ENCODE measurements at places on chromosomes 2 and 18. TPM values are rescaled to one million over a fixed set of nuclear protein-coding genes. Genes with fewer than 3 reads are reported as not detected.

GRCh38 chr2:218354850-218355443, 1.7 kb upstream of the CATIP start:
- peak overlapping the region; percentile 18 for H3K27ac ChIP-seq
- DNase-seq = peak; percentile 34
- H3K27me3 ChIP-seq = no peaks in the 10 kb centered on the region
- H3K4me3 ChIP-seq = no peak overlapping the region
- no peaks in the 10 kb centered on the region for H3K36me3 ChIP-seq

- no peak overlapping the region for H3K4me3 ChIP-seq
- no peaks in the 10 kb centered on the region for H3K36me3 ChIP-seq
- no peaks in the 10 kb centered on the region for H3K27me3 ChIP-seq
- H3K27ac ChIP-seq = no peak overlapping the region
Observed at GRCh38 chr2:200330351-200331060, 24.0 kb downstream of the SPATS2L start.

GRCh38 chr2:69509750-69510140, 72.5 kb upstream of the NFU1 start:
- H3K36me3 ChIP-seq = peaks cover 100% of the 10 kb centered on the region
- H3K4me3 ChIP-seq = no peak overlapping the region
- no peak for DNase-seq

DNA sequence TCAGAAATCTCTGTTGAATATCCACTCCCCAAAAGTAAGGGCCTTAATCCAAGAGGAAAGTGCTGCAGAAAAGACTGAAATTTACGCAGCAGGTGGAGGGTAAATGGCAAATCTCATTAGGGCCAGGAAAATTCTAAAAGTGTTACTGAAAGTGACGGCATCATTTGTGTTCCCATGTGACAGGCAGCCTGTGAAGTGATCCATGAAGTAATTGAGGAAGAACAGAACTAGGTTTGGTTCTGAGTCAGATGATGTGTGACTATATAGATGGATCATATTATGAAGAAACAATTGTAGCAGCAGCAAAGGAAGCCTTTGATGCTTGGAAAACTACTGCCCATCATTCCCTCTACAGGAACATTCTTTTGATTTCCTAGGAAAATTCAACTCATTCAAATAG, 401.2 kb downstream of the TGIF1 start:
- no peak for DNase-seq
- no peaks in the 10 kb centered on the region for H3K4me1 ChIP-seq
- no peaks in the 10 kb centered on the region for H3K27me3 ChIP-seq
- no peaks in the 10 kb centered on the region for H3K36me3 ChIP-seq

- H3K4me1 ChIP-seq = no peaks in the 10 kb centered on the region
- no peaks in the 10 kb centered on the region for H3K27me3 ChIP-seq
- H3K27ac ChIP-seq = no peak overlapping the region
- H3K4me3 ChIP-seq = no peak overlapping the region
Observed at GRCh38 chr2:133413863-133414262, 154.4 kb downstream of the NCKAP5 start.

DNA sequence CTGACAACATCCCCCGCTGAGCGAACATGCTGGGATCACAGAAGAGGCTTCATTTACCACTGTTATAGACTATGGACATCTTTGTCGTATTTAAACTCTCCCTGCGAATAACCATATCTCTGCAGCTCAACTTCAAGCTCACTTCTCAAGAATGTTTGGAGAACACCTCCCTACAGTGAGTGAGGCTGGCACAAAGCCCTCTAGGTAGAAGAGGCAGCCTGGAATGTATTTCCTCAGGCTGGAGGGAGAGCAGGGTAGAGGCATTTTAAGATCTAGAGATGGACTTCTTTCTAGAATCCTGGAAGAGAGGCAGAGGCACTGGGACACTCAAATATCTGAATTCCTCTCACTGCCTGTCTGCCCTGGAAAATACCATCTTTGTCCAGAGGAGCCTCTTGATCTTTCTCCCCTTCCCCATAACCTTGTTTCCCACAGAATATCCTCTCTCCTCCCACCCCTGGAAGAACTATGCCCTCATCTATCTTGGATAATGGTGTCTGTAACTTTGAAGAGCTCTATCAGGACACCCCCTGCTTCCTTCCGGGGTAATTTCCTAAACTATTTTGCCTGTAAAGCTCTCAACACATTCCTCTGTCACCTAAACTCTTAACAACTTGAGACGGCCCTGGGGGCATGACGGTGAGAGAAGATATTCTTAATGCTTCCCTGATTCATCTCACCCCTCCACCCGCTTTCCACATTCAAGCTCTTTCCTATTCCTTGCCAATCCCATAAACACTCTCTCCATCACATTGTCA, 2.4 kb upstream of the ANTXR1 start:
- H3K27me3 ChIP-seq = peaks cover 19% of the 10 kb centered on the region
- DNase-seq = no peak
- peaks cover 27% of the 10 kb centered on the region for H3K4me1 ChIP-seq
- no peak overlapping the region for H3K4me3 ChIP-seq

GRCh38 chr2:120118018-120118417, 105.1 kb downstream of the EPB41L5 start:
- H3K36me3 ChIP-seq = no peaks in the 10 kb centered on the region
- H3K27me3 ChIP-seq = no peaks in the 10 kb centered on the region
- no peaks in the 10 kb centered on the region for H3K4me1 ChIP-seq

GRCh38 chr2:149507974-149508373, 79.6 kb downstream of the MMADHC start:
- no peaks in the 10 kb centered on the region for H3K27me3 ChIP-seq
- H3K27ac ChIP-seq = no peak overlapping the region

The DSG1 gene
- total RNA-seq = not detected

DNA sequence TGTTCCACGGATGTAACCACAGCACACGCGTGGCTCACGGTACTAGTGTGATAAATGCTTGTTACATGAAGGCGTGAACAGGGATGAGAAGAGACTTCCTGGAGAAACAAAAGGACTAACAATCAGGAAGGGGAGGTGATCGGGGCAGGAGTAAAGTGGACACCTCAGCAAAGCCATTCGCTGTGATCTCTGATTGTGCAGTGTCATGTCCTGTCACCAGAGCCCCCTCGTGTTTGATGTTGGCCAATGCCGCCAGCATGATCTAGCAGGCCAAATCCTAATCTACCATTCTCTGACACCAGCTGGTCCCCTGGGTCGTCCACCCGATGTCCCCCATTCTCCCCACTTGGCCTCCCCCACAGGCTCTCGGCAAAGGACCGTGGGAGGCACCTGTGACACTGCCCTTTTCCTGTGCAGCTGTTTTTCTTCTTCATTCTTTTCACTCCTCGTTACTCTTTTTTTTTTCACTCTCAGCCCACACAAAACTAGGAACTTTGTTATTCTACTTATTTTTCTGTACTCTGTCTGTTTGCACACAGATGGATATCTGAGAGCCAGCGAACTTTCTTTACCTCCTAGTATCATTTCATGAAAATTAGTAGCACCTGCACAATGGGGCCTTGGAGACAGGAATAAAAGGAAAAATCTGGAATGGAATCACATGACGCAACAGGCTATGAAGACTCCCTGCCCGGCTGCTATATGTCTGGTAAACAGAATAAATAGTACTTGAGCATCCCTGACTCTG, 146.8 kb downstream of the TGIF1 start:
- H3K4me3 ChIP-seq = no peak overlapping the region
- H3K27me3 ChIP-seq = no peaks in the 10 kb centered on the region
- H3K27ac ChIP-seq = peak overlapping the region; percentile 96

- no peak overlapping the region for H3K27ac ChIP-seq
- H3K4me3 ChIP-seq = no peak overlapping the region
- no peaks in the 10 kb centered on the region for H3K4me1 ChIP-seq
- no peaks in the 10 kb centered on the region for H3K27me3 ChIP-seq
- no peak for DNase-seq
Observed at GRCh38 chr2:132824716-132825115, 154.7 kb upstream of the LYPD1 start.

The BOK gene
- 112 TPM for total RNA-seq

The RUFY4 gene
- total RNA-seq = not detected

The CDK15 gene
- total RNA-seq = not detected

GRCh38 chr18:64275593-64276300, 126.9 kb upstream of the LINC00305 start:
- no peaks in the 10 kb centered on the region for H3K27me3 ChIP-seq
- H3K4me1 ChIP-seq = no peaks in the 10 kb centered on the region
- DNase-seq = peak; percentile 16
- H3K27ac ChIP-seq = no peak overlapping the region
- H3K36me3 ChIP-seq = no peaks in the 10 kb centered on the region

The GCKR gene
- total RNA-seq = 33.2 TPM

The C2orf78 gene
- total RNA-seq = not detected

DNA sequence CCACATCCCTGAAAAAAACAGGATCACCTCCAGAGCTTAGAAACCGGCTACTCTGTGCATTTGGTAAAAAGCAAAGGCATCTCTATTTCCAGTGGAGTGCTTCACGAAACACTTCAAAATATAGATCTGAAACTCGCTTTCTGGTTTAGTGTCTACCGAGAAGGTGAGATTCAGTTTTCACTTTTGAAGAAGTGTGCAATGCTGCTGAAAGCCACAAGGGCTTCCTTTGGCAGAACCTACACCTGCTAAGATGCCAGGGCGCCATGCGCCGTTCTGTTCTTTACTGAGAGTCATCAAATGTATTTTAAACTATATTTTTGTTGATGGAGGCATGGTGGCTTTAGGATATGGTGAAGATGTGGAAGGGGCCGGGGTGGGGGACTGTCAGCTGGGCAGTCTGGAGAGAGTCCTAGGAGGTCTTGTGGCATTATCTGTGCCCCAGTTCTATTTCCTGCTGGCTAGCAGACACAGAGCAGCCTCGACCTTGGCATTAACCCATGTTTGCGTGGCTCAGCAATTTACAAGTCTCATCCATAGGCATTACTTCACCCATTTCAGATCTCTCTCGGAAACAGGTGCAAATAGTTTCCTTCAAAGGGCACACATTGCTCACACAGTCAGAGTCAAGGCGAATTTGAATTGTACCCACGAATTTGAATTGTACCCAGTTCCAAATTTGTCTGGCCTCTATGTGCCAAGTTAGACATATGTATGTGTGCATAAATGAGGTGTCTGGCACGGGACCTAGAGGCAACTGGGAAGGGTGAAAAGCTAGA, 46.7 kb upstream of the KCNF1 start:
- H3K27ac ChIP-seq = no peak overlapping the region
- H3K36me3 ChIP-seq = no peaks in the 10 kb centered on the region
- DNase-seq = peak; percentile 31
- H3K4me1 ChIP-seq = peaks cover 24% of the 10 kb centered on the region

GRCh38 chr2:64847930-64848329, 141.3 kb upstream of the SLC1A4 start:
- H3K36me3 ChIP-seq = no peaks in the 10 kb centered on the region
- no peak overlapping the region for H3K4me3 ChIP-seq
- H3K27me3 ChIP-seq = no peaks in the 10 kb centered on the region

The LRRTM4 gene
- not detected for total RNA-seq

DNA sequence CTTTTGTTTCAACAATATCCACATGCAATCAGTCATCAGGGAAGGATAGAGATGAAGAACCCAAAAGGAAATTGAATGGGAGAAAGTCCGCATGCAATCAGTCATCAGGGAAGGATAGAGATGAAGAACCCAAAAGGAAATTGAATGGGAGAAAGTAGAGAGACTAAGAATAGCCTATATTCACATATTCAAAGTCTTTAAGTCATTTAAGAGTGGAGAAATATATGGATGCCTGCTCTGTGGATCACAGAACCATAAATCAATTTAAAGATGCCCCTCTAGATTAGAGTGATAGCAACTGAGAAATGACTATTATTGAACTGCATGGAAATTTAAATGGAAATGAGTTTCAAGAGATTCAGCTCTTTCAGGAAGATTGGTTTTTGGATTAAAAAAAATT, 90.0 kb upstream of the LPIN2 start:
- H3K4me3 ChIP-seq = no peak overlapping the region
- no peaks in the 10 kb centered on the region for H3K27me3 ChIP-seq
- no peak for DNase-seq
- no peak overlapping the region for H3K27ac ChIP-seq
- H3K36me3 ChIP-seq = no peaks in the 10 kb centered on the region
- peaks cover 17% of the 10 kb centered on the region for H3K4me1 ChIP-seq

GRCh38 chr18:40606996-40607395, 1348.0 kb upstream of the PIK3C3 start:
- H3K4me3 ChIP-seq = no peak overlapping the region
- no peak overlapping the region for H3K27ac ChIP-seq
- H3K27me3 ChIP-seq = no peaks in the 10 kb centered on the region
- no peaks in the 10 kb centered on the region for H3K4me1 ChIP-seq

GRCh38 chr2:9222893-9223287, 16.3 kb downstream of the ASAP2 start:
- no peaks in the 10 kb centered on the region for H3K36me3 ChIP-seq
- no peak overlapping the region for H3K27ac ChIP-seq
- H3K4me3 ChIP-seq = no peak overlapping the region
- no peaks in the 10 kb centered on the region for H3K27me3 ChIP-seq
- no peak for DNase-seq
- H3K4me1 ChIP-seq = peaks cover 10% of the 10 kb centered on the region

The MAP3K19 gene
- not detected for total RNA-seq

DNA sequence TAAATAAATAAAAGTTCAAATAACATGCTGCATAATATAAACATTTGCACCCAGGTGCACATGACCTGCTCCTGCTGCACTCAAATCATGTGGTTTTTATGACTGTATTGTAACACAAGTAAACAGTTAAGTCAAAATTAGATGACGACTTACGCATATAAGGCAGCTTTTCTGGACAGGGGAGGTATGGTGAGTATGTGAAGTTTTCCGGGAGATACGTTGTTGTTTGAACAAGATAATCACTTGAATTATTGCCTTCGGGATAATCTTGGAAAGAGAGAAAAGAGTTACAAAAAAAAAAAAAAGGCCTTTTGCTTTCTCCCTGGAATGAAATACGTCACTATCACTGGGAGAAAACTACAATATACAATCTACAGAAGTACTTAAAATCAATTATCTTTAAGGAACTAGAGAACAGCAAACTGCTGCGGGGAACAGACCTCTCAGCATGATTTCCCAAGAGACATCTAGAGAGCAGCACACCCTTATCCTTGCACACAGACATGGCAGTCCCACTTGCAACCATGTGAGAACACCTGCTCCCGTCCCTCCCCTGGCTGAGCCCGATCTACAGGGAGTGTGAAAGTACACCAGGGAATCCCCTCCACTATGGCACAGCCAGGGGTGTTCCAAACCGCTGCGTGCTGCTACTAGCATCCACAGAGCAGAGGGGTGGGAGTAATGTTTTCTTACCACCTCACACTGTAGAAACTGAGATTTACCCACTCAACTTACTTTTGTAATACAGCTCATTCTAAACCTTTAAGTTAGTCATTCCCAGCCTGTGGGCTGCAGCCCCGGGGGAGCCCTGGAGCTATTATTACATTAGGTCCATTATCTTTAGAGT, 26.3 kb downstream of the B4GALT6 start:
- no peaks in the 10 kb centered on the region for H3K27me3 ChIP-seq
- H3K4me3 ChIP-seq = no peak overlapping the region
- H3K27ac ChIP-seq = no peak overlapping the region

GRCh38 chr2:47193607-47194006, 38.5 kb upstream of the STPG4 start:
- no peak overlapping the region for H3K4me3 ChIP-seq
- DNase-seq = peak; percentile 64
- H3K27me3 ChIP-seq = no peaks in the 10 kb centered on the region
- H3K36me3 ChIP-seq = no peaks in the 10 kb centered on the region
- no peak overlapping the region for H3K27ac ChIP-seq

The LIPG gene
- 4.0 TPM for total RNA-seq

The SF3B1 gene
- total RNA-seq = 288 TPM

The MYOM1 gene
- 4.1 TPM for total RNA-seq

GRCh38 chr2:101327863-101328394, 19.4 kb upstream of the RNF149 start:
- peak overlapping the region; percentile 30 for H3K27ac ChIP-seq
- H3K27me3 ChIP-seq = no peaks in the 10 kb centered on the region
- no peaks in the 10 kb centered on the region for H3K36me3 ChIP-seq
- DNase-seq = peak; percentile 87
- H3K4me1 ChIP-seq = peaks cover 44% of the 10 kb centered on the region

- H3K27ac ChIP-seq = no peak overlapping the region
- H3K4me3 ChIP-seq = no peak overlapping the region
- DNase-seq = no peak
- H3K4me1 ChIP-seq = no peaks in the 10 kb centered on the region
Observed at GRCh38 chr2:196101325-196101991, 32.8 kb upstream of the DNAH7 start.

All from stomach (tissue), 19 donors.